ENCODE measurements at places on chromosomes 13 and 19. TPM values are rescaled to one million over a fixed set of nuclear protein-coding genes. Genes with fewer than 3 reads are reported as not detected.

IZUMO2 gene
- not detected for total RNA-seq

KIR3DL1 gene
- not detected for total RNA-seq

MAB21L1 gene
- not detected for total RNA-seq

BORA gene
- 31.1 TPM for total RNA-seq

RFX2 gene
- total RNA-seq, result 10.1 TPM

DCT gene
- total RNA-seq, result 0.20 TPM

FXYD3 gene
- total RNA-seq, result not detected

ZNF493 gene
- total RNA-seq, result 23.3 TPM

GRCh38 chr13:109750221-109750775 lies 36.1 kb downstream of the IRS2 start:
- peaks cover 6% of the 10 kb centered on the region for H3K36me3 ChIP-seq

- no peak for DNase-seq
- peak overlapping the region; percentile 32 for H3K27ac ChIP-seq
- H3K36me3 ChIP-seq, result peaks cover 69% of the 10 kb centered on the region
- H3K4me3 ChIP-seq, result no peak overlapping the region
- peaks cover 42% of the 10 kb centered on the region for H3K4me1 ChIP-seq
Observed at GRCh38 chr13:114260814-114261213, 20.6 kb upstream of the UPF3A start.

GRCh38 chr19:53161123-53161522 lies 2.3 kb upstream of the ZNF347 start:
- H3K36me3 ChIP-seq, result peaks cover 28% of the 10 kb centered on the region
- H3K27ac ChIP-seq, result no peak overlapping the region
- no peak for DNase-seq
- H3K4me1 ChIP-seq, result peaks cover 23% of the 10 kb centered on the region

DNA sequence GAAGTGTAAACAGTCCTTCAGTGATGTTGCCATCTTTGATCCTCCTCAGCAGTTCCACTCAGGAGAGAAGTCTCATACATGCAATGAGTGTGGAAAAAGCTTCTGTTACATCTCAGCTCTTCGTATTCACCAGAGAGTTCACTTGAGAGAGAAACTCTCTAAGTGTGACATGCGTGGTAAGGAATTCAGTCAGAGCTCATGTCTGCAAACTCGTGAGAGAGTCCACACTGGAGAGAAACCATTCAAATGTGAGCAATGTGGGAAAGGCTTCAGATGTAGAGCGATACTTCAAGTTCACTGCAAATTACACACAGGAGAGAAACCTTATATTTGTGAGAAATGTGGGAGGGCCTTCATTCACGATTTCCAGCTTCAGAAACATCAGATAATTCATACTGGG lies 7.7 kb downstream of the ZNF230 start:
- H3K4me1 ChIP-seq, result no peaks in the 10 kb centered on the region
- no peaks in the 10 kb centered on the region for H3K27me3 ChIP-seq
- peaks cover 72% of the 10 kb centered on the region for H3K36me3 ChIP-seq
- no peak overlapping the region for H3K27ac ChIP-seq

- H3K27me3 ChIP-seq, result peaks cover 18% of the 10 kb centered on the region
- peaks cover 50% of the 10 kb centered on the region for H3K4me1 ChIP-seq
- no peak overlapping the region for H3K4me3 ChIP-seq
- H3K36me3 ChIP-seq, result no peaks in the 10 kb centered on the region
- no peak for DNase-seq
Observed at GRCh38 chr13:99439048-99439447, 62.2 kb upstream of the TM9SF2 start.

GRCh38 chr19:48798937-48799336 lies 11.9 kb downstream of the BCAT2 start:
- no peak overlapping the region for H3K27ac ChIP-seq
- H3K4me1 ChIP-seq, result peaks cover 12% of the 10 kb centered on the region
- DNase-seq, result no peak
- no peaks in the 10 kb centered on the region for H3K36me3 ChIP-seq

DNA sequence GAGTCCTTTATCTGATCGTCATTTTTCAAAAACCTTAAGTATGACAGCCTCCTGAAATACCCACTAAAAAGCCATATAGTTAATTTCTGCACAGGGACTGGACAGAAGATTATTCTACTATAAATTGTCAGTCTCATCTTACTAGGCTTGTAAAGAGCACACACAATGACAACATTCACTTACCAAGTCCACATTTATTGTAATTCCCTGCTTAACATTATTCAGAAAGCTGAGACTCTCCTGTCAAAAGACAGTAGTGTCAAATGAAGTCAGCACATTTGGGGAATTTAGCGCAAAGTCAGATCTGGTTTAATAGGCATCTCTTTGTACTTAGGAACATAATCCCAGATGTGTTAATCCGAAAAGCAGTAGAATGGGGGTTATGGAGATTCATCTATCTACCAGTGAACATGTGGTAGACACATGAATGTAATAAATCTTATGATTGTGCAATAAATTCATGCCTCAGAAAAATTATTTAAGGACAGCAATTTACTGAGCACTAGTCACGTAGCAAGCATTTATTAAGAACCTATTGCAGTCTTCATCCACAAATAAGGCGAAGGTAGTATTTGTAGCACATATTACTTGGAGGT lies 224.6 kb upstream of the GPC6 start:
- H3K27ac ChIP-seq, result no peak overlapping the region
- H3K4me3 ChIP-seq, result no peak overlapping the region
- no peaks in the 10 kb centered on the region for H3K27me3 ChIP-seq
- no peaks in the 10 kb centered on the region for H3K4me1 ChIP-seq
- no peaks in the 10 kb centered on the region for H3K36me3 ChIP-seq

GRCh38 chr13:70473907-70474306 lies 365.7 kb upstream of the KLHL1 start:
- H3K27ac ChIP-seq, result no peak overlapping the region
- H3K4me3 ChIP-seq, result no peak overlapping the region
- DNase-seq, result no peak
- H3K4me1 ChIP-seq, result no peaks in the 10 kb centered on the region
- no peaks in the 10 kb centered on the region for H3K27me3 ChIP-seq

GRCh38 chr19:15421136-15421695 lies 2.4 kb upstream of the AKAP8L start:
- DNase-seq, result no peak
- no peak overlapping the region for H3K27ac ChIP-seq
- H3K27me3 ChIP-seq, result no peaks in the 10 kb centered on the region
- peaks cover 29% of the 10 kb centered on the region for H3K4me1 ChIP-seq
- H3K36me3 ChIP-seq, result peaks cover 45% of the 10 kb centered on the region

- H3K27ac ChIP-seq, result no peak overlapping the region
- no peak for DNase-seq
- H3K4me1 ChIP-seq, result peaks cover 3% of the 10 kb centered on the region
- H3K27me3 ChIP-seq, result peaks cover 7% of the 10 kb centered on the region
- no peak overlapping the region for H3K4me3 ChIP-seq
Observed at GRCh38 chr19:15584095-15584494, 30.9 kb upstream of the CYP4F8 start.

DNA sequence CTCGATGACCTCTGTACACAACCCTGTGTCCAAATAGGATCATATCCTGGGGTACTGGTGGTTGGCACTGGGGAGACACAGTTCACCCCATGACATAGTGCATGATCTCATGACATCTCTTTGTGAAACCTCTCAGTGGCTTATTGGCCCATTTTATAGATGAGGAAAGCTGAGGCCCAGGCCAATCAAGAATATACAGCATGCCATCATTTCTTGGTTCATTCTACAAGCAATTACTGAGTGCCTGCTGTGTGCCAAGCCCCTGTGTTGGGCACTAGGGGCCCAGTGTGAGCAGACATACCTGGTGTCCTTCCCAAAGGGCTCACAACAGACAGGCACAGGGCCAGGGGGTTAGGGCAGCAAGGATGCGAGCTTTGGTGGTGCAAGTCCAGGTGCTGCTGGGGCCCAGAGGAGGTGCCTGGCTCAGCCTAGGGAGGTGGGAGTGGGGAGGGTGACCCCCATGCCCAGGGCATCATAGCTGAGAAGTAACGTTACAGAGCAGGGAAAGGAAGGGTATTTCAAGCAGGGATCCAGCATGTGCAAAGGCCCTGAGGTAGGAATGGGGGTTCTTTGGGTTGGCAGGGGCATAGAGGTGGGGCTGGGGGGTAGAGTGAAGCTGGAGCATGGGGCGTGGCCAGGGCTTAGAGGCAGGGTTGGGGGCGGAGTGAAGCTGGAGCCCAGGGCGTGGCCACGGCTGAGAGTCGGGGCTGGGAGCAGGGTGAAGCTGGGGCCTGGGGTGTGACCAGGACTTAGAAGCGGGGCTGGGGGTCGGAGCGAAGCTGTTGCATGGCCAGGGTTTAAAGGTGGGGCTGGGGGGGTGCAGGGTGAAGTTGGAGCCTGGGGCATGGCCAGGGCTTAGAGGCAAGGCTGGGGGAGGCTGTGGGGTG lies 20.7 kb downstream of the COLGALT1 start:
- no peak overlapping the region for H3K4me3 ChIP-seq
- H3K27ac ChIP-seq, result no peak overlapping the region
- H3K27me3 ChIP-seq, result no peaks in the 10 kb centered on the region
- peaks cover 6% of the 10 kb centered on the region for H3K4me1 ChIP-seq

DNA sequence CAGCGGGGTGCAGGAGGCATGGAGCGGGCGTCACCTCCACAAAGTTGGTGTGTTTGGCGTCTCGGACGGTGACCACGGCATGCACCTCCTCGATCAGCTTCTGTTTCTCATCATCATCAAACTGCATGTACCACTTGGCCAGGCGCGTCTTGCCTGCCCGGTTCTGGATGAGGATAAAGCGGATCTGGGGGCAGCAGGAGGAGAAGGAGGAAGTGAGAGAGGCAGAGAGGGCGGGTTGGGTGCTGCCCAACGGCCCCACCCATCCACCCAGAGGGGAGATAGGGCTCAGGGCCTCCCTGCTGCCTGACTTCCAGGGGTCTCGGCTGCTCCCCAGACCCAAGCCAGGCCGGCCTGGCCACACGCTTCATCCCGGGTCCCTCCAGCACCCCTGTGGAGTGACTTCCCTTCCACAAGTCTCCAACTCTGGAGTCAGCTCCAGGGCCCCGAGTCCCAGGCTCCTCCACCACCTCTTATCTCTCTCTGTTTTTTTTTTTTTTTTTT lies 4.6 kb downstream of the AP2S1 start:
- H3K27ac ChIP-seq, result no peak overlapping the region
- peaks cover 26% of the 10 kb centered on the region for H3K4me1 ChIP-seq
- no peak for DNase-seq
- H3K36me3 ChIP-seq, result peaks cover 22% of the 10 kb centered on the region

GRCh38 chr19:16139752-16140151 lies 3.7 kb upstream of the HSH2D start:
- no peaks in the 10 kb centered on the region for H3K27me3 ChIP-seq
- H3K4me1 ChIP-seq, result peaks cover 43% of the 10 kb centered on the region
- no peak for DNase-seq
- peaks cover 10% of the 10 kb centered on the region for H3K36me3 ChIP-seq
- peak overlapping the region; percentile 17 for H3K27ac ChIP-seq
- H3K4me3 ChIP-seq, result no peak overlapping the region

GRCh38 chr13:51704399-51705313 lies 99.3 kb downstream of the DHRS12 start:
- H3K4me1 ChIP-seq, result peaks cover 3% of the 10 kb centered on the region
- no peaks in the 10 kb centered on the region for H3K27me3 ChIP-seq
- H3K27ac ChIP-seq, result no peak overlapping the region
- H3K36me3 ChIP-seq, result peaks cover 18% of the 10 kb centered on the region
- no peak for DNase-seq

DNA sequence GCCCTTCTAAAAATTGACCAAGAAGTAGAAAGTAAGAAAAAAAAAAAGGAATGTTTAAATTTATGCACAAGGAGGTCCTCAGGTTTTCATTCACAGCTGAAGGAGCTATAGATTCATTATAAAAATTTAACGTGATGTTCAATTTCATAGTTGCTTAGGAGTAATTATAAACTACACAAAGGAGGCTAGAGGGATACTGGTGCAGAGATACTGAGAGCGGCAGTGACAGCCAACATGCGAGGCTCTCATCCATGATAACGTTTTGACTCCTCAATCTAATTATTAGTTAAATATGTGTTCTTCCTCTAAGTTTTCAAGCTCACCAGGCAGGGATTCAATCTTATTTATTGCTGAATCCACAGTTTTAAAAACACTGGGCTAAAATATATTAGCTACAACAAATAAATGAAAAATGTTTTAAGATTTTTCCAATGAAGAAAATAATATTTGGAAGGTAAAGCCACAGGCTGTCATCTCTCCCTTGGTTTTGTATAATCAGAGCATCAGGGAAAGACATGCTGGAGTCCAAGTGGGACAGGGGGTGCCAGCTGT lies 49.8 kb upstream of the TRPC4 start:
- no peaks in the 10 kb centered on the region for H3K36me3 ChIP-seq
- H3K27ac ChIP-seq, result no peak overlapping the region
- DNase-seq, result no peak
- H3K4me1 ChIP-seq, result no peaks in the 10 kb centered on the region
- no peak overlapping the region for H3K4me3 ChIP-seq

GRCh38 chr13:32791545-32792172 lies 205.4 kb downstream of the PDS5B start:
- peak overlapping the region; percentile 37 for H3K4me3 ChIP-seq
- H3K27ac ChIP-seq, result peak overlapping the region; percentile 95
- H3K36me3 ChIP-seq, result peaks cover 55% of the 10 kb centered on the region
- H3K27me3 ChIP-seq, result no peaks in the 10 kb centered on the region
- DNase-seq, result peak; percentile 80
- peaks cover 63% of the 10 kb centered on the region for H3K4me1 ChIP-seq

GRCh38 chr19:46715975-46716671 lies 791 bp downstream of the PRKD2 start:
- peaks cover 52% of the 10 kb centered on the region for H3K36me3 ChIP-seq
- H3K4me1 ChIP-seq, result peaks cover 40% of the 10 kb centered on the region
- no peaks in the 10 kb centered on the region for H3K27me3 ChIP-seq
- H3K27ac ChIP-seq, result peak overlapping the region; percentile 96

DNA sequence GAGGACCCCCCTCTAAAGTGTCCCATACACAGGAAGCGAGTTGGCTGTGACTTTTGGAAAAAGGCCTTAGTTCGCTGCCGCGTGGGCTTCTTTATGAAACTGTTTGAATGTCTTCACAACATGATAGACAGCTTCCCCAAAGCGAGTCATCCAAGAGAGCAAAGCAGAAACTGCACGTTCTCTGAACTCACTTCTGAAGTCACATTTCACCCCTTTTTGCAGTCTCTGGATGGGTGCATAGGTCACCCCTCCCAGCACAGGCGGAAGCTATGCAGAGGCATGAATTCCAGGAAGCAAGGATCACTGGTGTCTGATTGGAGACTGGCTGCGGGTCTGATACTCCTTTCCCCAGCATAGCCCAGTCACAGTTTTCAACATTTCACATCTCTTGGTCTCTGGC lies 10.6 kb downstream of the GPI start:
- peaks cover 41% of the 10 kb centered on the region for H3K36me3 ChIP-seq
- DNase-seq, result no peak
- H3K27me3 ChIP-seq, result no peaks in the 10 kb centered on the region

GRCh38 chr13:41811588-41812021 lies 149.3 kb downstream of the VWA8 start:
- no peak overlapping the region for H3K27ac ChIP-seq
- no peak overlapping the region for H3K4me3 ChIP-seq
